ENCODE measurements at places on chromosomes 5 and 9.

- no peak for DNase-seq
Measured at GRCh38 chr9:14485366-14485765, 171.4 kb upstream of the NFIB start.

DNA sequence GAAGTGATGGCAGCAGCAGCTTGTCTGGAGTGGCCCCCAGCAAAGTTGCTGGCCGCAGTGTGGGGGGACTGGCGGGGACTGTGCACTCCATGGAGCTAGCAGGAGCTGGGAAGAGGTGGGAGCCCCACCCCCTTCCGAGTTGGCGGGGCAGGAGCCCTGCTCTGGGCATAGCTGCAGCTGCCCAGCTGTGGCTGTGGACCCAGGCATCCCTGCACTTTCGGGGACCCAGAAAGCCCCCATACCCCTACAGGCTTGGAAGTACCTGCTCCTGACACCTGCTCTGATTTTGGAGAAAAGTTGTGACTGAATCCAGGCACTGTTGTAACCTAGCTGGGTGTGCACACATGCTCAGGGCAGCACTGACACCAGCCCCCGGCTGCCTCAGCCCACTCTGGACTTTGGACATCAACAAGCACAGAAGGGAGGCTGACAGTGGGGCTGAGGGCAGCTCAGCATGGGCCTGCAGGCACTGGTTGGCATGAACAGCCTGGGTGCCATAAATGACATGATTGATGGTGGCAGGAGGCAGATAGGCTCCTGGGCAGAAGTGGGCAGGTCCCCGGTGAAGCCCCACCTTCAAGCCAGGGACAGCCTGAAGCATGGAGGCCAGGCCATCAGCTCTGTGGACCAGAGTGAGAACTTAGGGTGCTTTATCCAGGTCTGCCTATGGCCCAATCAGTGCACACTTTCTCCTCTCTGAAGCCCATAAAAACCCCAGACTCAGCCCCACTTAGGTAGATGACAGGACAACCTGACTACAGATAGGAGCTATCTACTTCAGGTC, 12.6 kb downstream of the LMBRD2 start:
- no peak for DNase-seq

GRCh38 chr5:151855701-151856100, 69.0 kb downstream of the GLRA1 start:
- no peak for DNase-seq

GRCh38 chr5:97778451-97778850, 595.4 kb upstream of the RIOK2 start:
- DNase-seq = no peak

DNA sequence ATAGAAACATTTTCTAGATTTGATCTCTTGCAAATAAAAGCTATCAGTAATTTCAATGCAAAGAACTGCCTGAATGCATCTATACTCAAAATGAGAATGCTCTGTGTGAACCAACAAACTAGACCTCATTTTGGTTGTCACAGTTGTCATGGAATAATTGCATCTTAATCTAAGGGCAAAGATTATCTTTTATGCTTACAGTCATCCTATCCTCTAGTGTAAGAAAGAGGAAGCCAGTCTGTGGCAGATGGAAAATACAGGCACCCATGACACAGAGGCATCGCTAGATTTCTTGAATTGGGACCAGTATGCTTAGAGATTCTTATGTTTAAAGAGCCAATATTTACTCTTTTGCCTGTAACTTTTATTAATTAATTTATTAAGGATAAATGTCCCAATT, 95.0 kb downstream of the MACIR start:
- no peak for DNase-seq

DNA sequence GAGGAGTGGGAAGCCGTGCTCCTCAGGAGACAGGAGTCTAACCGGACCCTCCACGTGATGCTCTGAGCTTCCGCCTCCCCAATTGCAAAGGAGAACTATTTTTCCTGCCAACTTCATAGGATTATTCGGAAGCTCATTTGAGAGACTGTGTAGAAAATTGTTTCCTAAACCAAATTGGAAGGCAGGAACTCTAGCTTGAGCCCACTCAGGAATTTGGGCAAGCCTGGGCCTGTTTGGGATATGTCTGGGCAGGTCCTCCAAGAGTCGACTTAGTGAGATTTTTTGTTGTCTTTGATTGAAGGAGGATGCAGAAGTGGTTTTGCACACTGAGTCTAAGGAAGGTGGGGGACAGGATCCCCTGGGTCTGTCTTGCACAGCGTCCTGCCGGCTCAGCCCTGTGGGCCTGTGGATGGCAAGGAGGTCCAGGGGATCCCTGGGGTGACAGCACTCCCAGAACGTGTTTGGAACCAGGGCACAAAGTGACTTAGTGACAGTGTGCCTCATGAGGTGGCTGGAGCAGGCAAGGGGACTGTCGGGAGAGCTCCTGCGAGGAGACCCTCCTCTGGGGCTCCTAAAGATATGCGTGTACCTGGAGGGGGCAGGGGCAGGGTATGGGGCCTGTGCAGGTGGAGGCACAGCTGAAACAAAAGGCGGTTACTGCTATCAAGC, 283.3 kb downstream of the NSG2 start:
- no peak for DNase-seq
